ENCODE measurements at places on chromosomes 7 and 10.
A peak's percentile ranks its signal among the peaks of the same experiment; 100 is the strongest.

- DNase-seq: no peak
Measured at GRCh38 chr10:75117995-75118394, 6.5 kb downstream of the SAMD8 start.

DNA sequence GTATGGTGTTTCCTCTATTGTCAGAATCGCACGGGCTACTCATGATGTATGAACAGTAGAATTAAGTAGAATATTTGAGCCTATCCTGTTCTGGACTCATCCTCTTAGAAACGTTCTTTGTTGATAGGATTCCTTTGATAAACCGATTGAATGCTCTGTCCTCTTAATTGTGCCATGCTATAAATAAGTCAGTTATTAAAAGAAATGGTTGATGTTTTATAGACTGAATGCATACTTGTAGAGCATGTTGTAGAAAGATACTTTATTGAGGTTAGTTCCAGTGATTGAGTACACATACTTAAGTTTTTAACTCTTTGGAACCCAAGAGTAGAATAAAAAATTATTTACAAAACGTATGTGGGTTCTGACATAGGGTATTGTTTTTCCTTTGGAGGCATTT is 54.9 kb upstream of the HBP1 start:
- no peak for DNase-seq

DNA sequence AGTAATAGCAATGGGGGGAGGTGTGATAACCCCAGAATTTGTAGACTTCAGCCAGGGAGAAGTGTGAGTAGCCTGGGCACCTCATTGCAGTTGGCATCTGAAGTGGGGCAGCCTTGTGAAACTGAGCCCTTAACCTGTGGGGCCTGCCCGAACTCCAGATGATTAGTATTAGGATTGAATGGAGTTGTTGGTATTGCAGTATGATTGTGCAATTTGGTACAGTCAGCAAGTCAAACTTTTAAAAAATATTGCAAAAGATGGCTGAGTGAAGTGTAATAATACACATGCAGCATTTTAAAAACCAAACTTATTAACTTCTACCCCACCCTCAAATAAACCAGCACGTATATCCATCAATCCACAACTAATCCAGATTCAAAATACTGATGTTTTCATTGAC is 9.3 kb downstream of the RBM33 start:
- no peak for DNase-seq

GRCh38 chr7:2105917-2106316 is 126.8 kb downstream of the MAD1L1 start:
- no peak for DNase-seq

GRCh38 chr7:80907612-80908011 is 11.2 kb downstream of the SEMA3C start:
- no peak for DNase-seq

- no peak for DNase-seq
Measured at GRCh38 chr7:102149416-102149815, 137.3 kb upstream of the SH2B2 start.

GRCh38 chr7:74236284-74236683 is 17.9 kb downstream of the RFC2 start:
- no peak for DNase-seq

DNA sequence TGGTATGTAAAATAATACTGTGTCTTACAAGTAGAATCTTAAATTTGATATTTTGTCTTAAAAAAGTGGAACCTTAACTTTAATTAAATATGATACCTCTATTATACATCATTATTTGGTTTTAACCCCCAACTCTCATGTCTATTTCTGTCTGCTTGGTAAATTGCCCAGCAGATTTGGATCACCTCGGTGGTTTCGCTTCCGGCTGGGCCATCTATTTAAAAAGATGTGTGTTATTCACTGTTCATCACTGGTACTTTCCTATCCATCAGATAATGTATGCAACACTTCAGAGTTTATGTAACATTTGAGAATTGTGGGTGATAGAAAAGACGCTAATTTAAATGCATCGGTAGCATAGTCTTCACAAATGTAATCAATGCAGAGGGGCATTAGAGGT is 119.7 kb downstream of the SND1 start:
- DNase-seq: no peak

DNA sequence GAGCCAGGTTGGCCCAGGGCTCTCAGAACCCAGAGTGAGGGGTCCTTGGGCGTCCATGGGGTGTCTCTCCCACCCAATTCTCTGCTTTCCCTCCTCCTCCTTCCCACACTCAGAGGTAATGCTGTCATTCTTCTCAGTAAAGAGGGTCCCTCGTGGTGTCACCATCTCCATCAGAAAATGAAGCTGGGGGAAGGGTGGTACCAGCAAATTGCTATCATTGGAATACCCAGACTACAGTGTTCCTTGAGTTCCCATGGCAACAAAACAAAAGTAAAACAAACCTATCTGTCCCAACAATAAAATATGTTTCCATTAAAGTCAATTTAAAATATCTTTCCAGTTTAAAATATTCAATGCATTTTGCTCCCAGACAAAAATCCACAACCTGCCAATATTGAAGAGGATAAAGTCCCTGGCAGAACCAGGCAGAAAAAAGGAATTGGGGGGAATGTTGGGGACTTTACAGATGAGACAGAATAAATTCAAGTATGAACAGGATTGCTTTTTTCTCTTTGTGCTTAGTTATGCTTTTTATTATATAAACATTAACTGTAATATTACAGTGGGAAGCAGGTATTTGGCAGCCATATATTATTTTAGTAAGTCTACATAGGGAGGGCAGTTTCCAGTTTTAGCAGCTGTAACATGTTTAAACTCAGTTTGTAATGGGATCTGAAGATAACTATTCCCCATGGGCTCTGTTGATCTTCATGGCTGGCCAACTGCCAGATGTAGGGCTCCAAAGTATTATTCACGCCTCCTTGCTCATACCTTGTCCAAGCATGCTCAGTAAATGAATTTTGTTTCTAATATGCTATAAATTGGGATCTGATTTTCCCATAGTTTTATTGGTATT is 182.1 kb downstream of the ARID5B start:
- peak; percentile 83 for DNase-seq

DNA sequence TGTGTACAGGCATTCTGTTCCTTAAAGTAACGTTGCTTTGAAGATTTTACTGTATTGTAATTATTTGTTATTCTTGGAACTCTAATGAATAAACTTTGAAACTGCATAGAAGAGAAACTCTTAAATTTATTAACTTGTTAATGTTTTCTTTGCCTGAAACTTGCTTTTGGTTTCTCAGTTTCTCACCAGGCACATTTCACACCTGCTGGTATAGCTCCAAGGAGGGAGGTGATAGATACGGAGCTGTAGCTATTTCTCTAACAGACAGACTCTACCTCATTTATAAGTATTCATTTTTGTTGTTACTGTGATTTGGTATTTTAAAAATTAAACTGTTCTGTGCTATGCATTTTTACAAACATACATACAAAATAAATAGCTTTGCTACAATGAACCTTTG is 32.7 kb downstream of the R3HCC1L start:
- no peak for DNase-seq

DNA sequence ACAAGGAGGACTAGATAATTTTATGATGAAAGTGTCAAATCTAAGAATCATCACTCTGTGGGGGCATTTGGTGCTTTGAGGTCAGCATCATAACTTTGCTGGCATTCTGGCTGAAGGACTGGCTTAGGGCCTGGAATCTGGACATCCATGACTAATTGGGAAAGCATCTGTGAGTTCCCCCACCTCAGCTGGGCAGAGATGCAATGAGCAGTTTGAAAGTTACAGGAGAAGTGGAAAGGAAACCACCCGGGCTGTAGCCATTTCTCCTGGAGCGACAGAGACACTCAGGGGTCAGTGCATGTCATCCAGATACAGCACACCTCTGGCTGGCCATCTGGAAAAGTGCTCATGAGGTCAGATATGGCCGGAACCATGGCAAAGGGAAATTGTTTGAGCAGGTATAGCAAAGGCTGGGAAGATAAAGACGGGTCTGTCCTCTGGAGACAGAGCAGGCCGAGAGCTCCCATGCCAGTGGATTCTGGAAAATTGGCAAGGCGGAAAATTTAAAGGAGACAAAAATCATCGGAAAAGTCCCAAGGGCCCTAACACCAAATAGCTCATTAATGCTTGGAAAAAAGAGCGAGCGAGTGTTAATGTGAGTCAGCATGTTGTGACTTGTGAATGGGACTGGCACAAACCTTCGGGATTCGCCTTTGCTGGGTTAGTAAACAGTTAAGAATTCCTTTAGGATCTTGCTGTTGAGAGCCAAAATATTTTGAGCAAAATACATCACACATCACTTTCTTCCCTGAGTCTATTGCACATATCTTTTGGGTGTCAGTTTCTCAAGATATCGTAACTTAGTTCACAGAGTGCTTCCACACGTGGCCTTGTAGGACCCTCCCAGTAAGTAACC is 188.4 kb upstream of the AGK start:
- no peak for DNase-seq

DNA sequence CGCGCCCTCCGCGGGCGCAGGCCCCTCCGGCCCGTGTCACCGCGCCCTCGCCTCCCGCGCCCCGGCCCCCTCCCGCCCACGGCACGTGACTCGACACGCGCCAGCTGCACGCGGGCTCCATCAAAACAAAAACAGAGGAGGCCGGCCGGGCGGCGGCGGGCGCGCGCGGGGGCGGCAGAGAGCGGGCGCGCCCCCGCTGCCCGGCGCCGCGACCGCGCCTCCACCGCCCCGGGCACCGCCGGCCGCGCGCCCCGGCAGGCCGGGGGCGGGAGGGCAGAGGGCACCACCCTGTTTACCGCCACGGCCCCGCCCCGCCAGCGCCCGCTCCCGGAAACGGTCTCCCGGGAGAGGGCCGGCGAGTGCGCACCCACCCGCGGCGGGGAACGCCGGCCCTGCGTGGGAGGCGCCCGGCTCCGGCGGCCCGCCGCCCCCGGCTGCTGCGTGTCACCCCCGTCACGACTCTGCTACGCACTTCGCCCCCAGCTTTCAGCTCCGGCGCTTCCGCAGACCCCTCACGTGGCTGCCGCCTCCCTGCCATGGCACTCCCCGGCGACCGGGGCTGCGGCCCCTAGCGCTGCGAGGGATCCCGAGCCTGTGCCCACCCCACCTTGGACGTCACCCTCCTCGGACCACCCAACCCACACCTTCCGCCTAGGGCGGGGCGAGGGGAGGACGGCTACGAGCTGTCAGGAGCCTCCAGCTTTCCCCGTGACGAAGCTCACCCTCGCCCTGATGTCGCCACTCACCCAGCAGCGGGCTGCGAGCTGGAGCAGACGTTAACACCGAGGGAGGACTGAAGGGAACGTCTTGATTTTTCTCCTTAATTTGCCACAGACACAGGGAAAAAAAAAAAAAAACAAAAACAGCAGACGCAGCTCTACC is 221.6 kb upstream of the MKLN1 start:
- DNase-seq: peak; percentile 37

DNA sequence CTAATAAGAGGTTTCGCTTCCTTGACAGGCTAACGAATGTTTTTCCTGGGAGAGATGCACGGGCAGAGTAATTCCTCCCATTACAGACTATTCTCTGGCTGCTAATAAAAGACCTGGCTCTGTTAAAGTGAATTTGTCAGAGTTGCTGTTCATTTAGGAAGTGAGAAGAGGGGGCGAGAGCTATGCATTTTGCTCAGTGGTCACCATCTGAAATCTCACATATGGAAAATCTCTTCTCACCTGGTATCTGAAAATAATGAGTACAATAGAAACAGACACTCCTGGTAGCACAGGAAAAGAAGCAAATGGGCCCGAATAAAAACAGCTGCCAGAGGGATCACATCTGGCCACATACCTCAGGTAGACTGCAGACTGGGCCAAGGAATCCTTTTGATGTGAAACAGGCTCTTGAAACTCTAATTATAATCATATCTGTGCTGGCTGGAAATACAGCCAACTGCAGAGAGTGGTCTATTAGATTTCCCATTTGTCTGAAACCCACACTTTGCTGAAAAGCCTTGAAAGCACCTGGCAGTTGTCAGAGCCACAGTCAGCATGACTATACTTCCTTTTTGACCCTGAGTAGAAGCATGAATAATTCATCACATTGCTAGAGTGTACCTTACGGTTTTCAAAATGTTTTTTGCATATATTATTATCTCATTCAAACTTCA is 33.6 kb downstream of the AOAH start:
- no peak for DNase-seq

DNA sequence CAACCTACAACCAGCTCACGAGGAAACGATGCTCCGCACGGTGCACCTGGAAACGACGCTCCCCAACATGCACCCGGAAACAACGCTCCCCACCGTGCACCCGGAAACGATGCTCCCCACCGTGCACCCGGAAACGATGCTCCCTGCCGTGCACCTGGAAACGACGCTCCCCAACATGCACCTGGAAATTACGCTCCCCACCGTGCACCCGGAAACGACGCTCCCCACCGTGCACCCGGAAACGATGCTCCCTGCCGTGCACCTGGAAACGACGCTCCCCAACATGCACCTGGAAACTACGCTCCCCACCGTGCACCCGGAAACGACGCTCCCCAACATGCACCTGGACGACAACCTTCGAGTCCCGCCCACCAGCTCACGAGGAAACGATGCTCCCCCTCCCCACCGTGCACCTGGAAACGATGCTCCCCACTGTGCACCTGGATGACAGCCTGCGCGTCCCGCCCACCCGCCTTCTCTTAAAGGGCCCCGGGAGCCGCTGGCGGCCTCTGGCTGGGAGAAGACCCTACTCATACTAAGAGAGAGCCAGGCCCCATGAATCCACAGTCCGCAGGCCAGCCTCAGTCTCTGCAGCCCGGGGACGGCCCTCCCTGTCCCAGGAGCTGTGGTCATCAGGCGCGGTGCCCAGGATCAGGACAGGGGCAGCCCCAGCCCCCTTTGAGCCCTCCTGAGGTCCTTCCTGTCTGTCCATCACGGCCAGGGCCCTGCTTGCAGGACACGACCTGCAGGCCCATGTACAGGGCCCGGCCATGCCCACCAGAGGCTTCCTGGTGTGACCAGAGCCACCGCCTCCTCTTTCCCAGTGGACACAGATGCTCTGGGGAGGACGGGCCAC is 98.3 kb downstream of the PDGFA start:
- peak; percentile 84 for DNase-seq

DNA sequence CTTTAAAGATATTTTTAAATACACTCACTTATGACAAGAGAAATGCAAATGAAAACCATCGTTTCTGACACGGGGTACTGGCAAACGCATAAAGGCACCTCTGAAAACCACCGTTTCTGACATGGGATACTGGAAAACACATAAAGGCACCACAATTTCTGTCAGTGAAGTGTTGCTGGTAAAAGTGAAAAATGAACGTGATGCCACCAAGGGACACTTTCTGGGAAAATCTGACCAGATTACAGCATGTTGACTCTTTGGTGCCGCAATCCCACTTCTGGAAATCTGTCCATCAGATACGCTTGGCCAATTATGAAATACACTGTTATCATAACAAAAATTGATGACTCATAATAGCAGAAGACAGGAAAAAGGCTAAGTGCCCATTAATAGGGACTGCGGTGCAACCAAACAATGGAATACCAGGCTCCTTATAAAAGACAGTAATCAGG is 131.7 kb downstream of the ZMYND11 start:
- DNase-seq: no peak

GRCh38 chr10:106224676-106225075 is 939.8 kb downstream of the SORCS1 start:
- no peak for DNase-seq

DNA sequence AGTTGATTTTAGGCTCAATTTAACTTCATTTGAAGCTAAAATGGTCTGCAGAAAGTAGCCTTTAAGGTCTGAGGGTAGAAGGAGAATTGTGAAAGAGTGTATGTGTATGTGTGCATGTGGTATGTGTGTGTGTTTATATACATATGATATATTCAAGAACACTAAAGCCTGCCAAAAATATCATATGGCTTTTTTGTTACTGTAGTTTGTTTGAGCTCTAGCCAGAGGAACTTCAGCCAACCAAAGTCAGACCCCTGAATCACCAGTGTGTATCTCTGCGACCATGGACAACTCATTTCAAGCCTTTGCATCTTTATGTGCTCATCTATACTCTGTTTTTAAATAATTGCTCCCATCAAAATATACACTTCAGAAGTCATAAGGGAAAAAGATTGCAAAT is 58.4 kb upstream of the HDAC9 start:
- no peak for DNase-seq
